Fibroblast of lung (primary cell): ENCODE measurements at places on chromosomes 5 and 9. TPM values are rescaled to one million over a fixed set of nuclear protein-coding genes. Genes with fewer than 3 reads are reported as not detected.

GRCh38 chr5:44275908-44276307, 113.3 kb downstream of the FGF10 start:
- no peak overlapping the region for H3K27ac ChIP-seq
- H3K4me1 ChIP-seq: no peaks in the 10 kb centered on the region
- H3K36me3 ChIP-seq: no peaks in the 10 kb centered on the region
- H3K27me3 ChIP-seq: no peaks in the 10 kb centered on the region
- no peak overlapping the region for H3K4me3 ChIP-seq

GRCh38 chr9:129331772-129332500, 153.9 kb upstream of the IER5L start:
- H3K27me3 ChIP-seq: no peaks in the 10 kb centered on the region
- peaks cover 20% of the 10 kb centered on the region for H3K4me1 ChIP-seq
- H3K36me3 ChIP-seq: no peaks in the 10 kb centered on the region
- no peak overlapping the region for H3K4me3 ChIP-seq
- no peak overlapping the region for H3K27ac ChIP-seq

DNA sequence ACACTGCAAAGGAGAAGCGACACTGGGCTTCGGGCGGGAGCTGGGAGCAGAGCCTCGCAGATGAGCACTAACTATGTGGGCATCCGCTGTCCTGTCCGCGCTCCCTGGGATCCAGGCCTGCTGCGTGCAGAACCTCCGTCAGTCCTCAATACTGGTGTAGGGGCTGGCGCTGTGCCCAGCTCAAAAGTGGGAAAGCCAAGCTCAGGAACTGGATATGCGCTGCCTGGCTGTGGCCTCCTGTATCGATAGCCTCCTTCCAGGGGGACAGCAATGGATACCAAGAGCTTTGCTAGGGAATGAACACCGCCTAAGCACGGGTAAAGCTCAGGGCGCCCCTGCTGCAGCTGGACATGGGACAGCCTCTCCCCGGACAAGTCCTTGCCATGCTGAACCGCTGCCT, 270.4 kb downstream of the NSG2 start:
- H3K4me3 ChIP-seq: no peak overlapping the region
- H3K36me3 ChIP-seq: peaks cover 1% of the 10 kb centered on the region
- no peaks in the 10 kb centered on the region for H3K27me3 ChIP-seq
- DNase-seq: no peak

Gene SV2C
- total RNA-seq: not detected in 2 replicates

Gene TUSC1
- total RNA-seq: 7.9 and 10.5 TPM in 2 replicates

DNA sequence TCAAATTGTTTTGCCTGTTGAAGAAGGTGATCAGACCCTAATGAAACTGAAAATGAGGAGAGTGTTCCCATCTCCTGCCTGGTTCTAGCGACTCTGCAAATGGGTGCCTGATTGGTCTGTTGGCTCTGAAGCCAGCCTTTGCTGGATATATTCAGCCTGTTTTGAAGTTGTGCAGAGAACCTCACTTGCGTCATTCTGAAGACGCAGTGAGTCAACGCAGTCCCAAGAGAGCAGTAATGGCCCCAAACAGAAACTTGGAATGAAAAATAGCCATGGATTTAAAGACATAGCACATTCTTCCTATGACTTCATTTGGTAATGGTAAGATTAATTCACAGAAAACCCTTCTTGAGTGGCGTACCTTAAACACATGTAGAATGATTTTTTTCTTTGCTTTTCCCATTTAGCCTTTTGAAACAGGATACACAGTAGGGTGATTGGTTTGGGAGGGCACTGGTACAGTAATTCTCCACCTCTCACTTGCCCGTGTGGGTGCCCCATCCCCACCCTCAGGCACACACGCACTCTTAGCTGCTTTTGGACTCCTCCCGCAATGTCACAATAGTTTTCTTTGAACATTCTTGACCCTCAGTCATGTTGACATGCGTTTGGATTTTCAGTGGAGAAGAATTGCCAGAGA, 54.1 kb upstream of the ABL1 start:
- peak overlapping the region; percentile 96 for H3K27ac ChIP-seq
- no peaks in the 10 kb centered on the region for H3K36me3 ChIP-seq
- peaks cover 38% of the 10 kb centered on the region for H3K4me1 ChIP-seq
- peak overlapping the region; percentile 53 for H3K4me3 ChIP-seq
- no peaks in the 10 kb centered on the region for H3K27me3 ChIP-seq
- peak; percentile 99 for DNase-seq

Gene PCDH1
- 0.66 and 2.3 TPM in 2 replicates for total RNA-seq

- H3K27me3 ChIP-seq: no peaks in the 10 kb centered on the region
- no peaks in the 10 kb centered on the region for H3K36me3 ChIP-seq
- H3K4me3 ChIP-seq: no peak overlapping the region
- H3K27ac ChIP-seq: peak overlapping the region; percentile 65
- no peak for DNase-seq
These were observed 60.3 kb downstream of the ADAMTS2 start for GRCh38 chr5:179284751-179285631.

DNA sequence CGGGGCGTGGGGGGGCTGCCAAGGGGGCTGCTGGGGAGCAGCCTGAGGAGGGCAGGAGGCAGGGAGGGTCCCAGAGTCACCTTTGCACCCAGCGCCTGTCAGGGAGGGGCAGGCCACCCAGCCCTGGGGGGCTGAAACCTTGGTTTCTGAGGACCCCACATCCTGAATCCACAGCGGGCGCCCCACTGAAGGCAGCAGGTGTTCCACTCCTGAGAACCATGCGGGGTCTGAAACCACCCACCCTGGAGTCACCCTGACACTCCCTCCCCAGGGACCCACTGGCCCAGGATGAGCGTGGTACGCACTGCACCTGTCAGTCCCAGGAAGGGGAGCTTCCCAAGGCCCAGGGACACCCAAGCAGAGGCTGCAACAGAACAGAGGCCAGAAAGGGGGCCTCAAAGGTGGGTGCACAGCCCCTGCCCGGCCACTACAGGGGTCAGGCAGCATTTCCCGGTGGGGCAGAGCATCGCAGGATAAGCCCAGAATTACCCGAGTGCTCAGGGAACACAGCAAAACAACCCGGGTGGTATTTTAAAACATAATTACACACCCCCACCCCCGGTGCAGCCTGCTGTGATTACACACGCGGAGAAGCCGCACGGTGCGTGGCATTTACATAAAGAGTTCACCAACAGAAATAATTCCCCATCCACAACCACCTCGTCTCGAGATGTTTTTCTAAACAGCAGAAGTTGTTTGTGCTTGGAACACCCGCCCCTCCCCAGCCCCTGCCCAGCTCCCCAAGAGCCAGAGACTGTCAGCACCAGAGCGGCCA, 57.3 kb upstream of the UBAC1 start:
- H3K36me3 ChIP-seq: peaks cover 2% of the 10 kb centered on the region
- H3K27ac ChIP-seq: no peak overlapping the region
- no peak overlapping the region for H3K4me3 ChIP-seq
- H3K27me3 ChIP-seq: no peaks in the 10 kb centered on the region
- DNase-seq: no peak

DNA sequence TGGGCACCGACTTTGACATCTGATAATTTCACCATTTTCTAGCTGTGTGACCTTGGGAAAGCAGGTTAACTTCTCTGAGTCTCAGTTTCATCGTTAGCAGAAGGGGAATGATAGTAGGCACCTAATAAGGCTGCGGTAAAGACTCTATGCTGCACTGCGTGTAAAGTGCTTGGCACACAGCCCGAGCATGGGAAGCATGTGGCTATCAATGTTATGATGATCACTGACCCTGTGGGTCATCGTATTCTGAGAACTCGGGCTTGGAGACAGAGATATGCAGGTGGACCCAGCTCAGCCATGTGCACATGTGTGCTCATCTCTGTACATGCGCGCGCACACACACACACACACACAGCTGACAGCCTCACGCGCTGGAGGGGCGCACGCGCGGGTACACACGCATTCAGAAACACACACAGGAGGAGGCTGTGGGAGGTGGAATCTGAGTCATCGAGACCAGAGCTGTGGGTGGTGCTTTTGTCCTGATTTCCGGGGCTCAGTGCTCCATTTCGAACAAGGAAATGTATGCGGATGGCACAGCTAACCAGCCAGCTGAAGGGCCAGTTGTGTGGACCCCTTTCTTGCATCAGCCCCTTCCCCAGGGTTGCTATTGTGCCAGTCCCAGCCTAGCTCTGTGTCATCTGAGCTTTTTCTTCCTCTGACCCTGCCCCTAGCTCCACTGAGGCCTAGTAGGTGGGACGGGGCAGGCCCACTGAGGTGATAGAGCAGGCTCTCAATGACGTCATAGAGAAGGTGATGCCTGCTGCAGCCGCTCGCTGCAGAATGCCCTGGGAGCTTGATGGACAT, 11.1 kb upstream of the ARAP3 start:
- no peaks in the 10 kb centered on the region for H3K36me3 ChIP-seq
- no peaks in the 10 kb centered on the region for H3K4me1 ChIP-seq
- H3K4me3 ChIP-seq: no peak overlapping the region
- H3K27me3 ChIP-seq: peaks cover 45% of the 10 kb centered on the region

Gene ZNF483
- 1.5 and 4.3 TPM in 2 replicates for total RNA-seq
